ENCODE measurements at places on chromosomes 7 and 10.

GRCh38 chr7:30285536-30286284 lies 1.3 kb downstream of the ZNRF2 start:
- peak; percentile 98 for DNase-seq

- peak; percentile 54 for DNase-seq
Observed at GRCh38 chr7:12674861-12675260, 12.6 kb upstream of the ARL4A start.

- peak; percentile 0 for DNase-seq
Observed at GRCh38 chr7:13201628-13202027, 514.2 kb downstream of the ARL4A start.

DNA sequence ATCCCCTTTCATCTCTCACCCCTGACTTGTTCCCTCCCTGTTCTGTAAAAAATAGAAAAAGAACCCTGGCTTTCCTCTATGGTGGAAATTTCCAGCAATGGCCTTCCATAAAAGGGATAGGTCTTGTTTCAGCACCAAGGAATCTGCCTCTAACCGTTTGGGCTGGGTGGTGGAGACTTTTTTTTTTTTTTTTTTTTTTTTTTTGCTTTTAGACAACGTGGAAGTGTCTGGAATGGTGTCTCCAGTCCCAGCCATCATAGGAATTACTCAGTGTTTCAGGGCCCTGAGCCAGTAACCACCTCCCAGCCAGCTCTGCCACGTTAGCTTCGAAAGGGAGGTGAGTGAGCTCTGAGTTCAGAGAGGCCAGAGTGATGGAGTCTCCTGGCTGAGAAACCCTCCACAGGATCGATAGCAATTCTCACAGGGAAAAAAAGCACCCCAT lies 97.3 kb upstream of the COL1A2 start:
- DNase-seq, result no peak

DNA sequence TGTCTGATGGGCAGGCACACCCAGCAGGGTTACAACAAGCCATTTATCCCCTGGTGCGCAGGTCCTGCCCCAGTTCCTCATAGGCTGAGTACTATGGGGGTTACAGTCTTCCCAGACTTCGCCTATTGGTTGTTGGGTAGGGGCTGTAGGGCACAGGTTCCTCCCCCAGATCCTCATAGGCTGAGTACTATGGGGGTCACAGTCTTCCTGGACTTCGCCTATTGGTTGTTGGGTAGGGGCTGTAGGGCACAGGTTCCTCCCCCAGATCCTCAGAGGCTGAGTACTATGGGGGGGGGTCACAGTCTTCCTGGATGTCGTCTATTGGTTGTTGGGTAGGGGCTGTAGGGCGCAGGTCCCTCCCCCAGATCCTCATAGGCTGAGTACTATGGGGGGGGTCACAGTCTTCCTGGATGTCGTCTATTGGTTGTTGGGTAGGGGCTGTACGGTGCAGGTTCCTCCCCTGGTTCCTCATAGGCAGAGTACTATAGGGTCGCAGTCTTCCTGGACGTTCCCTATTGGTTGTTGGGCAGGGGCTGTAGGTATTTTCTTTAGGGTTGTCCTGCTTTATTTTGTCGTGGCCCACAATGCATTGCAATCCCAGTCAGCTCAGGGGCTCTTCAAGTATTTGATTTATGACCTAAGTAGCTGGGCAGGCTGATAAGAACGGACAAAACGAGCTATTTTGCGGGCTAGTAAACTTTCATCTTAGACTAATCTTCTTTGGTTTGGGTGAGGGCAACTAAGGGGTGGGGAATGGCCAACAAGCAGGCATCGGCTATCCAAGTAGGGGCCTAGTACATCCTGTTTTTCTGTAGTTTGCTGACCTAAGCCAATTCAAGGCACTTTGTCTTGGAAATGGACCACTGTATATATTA lies 3.4 kb downstream of the LRRC27 start:
- DNase-seq, result no peak

DNA sequence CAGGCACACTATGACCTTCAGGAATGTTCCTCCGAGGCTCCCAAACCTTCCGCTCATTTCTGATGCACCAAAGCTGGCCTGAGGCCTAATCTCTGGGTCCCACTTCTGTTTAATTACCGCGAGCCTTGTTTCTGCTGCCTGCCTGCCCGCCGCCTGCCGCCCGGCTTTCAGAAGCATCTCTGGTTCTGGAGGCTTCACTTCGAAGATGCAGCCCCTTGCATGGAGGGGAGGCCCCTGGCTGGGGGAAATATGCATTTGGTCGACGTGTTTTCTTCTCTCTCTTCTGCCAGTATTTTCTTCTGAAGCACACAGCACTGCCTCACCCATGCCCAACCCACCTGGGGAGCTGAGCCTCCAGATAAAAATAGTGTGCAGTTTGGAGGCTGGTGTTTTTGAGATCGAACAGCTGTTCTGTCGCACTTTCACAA lies 166.9 kb downstream of the PAXIP1 start:
- DNase-seq, result no peak

DNA sequence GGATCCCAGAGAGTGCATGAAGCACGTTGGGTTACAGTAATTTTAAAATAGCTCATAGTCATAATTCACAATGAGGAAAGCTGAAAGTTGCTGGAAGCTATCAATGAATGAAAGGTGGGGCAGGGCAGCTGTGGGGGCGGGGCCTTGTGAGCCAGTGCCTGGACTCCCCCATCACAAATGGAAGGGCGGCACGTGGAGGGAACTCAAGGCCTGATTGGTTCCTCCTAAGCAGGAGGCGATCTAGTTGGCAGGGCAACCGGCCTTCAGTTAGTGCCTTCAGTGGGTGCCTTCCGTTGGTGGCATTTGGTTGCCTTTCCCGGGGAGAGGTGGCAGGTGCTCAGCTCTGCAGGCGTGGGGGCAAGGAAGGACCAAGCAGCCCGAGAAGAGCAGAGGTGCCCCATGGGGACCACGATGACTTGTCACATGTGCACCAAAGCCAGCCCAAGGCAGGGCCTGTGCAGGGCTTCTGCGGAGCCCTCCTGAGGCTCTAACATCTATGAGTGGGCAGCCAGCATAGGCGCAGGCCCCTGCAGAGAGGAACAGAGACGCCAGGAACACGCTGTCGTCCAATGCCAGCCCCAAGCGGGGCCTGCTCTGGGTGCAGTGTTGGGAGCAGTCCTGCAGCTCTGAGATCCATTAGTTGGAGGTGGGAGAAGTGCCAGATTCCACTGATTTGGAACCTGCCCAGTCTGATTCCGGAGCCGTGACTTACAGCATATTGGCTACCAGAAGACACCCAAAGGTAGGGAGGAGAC lies 59.8 kb upstream of the PDSS1 start:
- no peak for DNase-seq

DNA sequence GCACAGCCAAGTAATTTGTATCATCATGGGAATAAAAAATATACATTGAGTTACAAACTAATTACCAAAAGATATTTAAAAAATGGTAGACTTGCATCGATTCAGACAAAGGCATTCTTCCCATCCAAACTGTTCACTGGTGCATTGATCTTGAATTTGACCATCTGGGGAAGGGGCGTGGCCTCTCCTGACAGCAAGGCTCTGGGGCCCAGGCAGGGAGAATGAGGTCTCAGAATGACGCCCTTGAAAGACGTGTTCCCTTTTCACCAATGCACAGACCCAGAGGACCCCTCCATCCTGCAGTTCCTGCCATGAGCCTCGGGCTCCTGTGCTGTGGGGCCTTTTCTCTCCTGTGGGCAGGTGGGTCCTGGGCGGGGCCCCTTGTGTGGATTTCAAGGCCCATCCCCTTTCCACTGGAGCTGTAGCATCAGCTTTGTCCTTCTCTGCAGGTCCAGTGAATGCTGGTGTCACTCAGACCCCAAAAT lies 91.1 kb upstream of the PRSS58 start:
- DNase-seq, result no peak

DNA sequence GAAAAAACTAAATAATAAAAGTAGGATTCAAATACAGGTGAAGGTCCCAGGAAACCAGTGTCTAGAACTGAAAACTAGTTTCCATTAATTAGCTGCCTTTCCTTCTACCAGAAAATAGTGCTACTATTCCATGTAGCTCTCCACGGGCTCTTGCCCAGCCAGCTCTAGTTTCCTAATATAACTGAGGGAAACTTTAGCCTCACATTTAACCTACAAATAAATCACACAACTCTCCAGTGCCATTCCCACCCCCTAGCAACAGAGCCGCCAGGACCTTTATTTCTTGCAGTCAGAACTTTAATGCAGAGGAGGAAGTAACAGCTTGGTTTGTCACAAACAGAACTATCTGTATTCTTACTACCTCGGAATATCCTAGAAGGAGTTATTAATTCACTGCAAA lies 10.3 kb downstream of the TOMM7 start:
- DNase-seq, result no peak

GRCh38 chr7:64666663-64667050 lies 724 bp downstream of the ZNF107 start:
- no peak for DNase-seq

- DNase-seq, result no peak
Observed at GRCh38 chr10:43299579-43299978, 32.7 kb upstream of the RASGEF1A start.

- DNase-seq, result no peak
Observed at GRCh38 chr10:6204341-6205191, 1.8 kb downstream of the PFKFB3 start.

DNA sequence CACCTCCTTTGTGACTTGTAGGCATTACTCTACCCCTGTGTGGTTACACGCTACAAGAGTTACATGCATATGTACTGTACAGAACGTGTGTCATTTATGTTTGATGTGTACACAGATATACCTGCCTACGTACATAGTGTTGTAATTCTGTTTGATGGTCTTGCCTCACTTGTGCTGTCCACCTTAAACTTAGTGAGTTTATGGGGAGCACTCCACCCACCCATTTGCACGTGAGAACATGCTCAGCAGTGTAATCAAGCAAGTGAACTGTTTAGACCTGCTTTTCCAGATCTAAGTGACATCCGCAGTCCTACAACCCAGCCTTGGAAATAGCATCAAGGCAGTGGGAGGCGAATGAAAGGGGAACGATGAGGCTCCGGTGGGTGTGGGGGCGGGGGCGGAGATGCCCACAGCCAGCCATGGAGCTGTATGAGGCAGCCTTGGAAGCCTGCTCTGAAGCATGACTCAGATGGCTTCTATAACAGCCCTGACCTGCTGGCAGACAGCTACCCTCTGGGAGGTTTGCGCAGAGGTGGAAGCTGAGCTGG lies 52.1 kb downstream of the SUFU start:
- DNase-seq, result peak; percentile 66

DNA sequence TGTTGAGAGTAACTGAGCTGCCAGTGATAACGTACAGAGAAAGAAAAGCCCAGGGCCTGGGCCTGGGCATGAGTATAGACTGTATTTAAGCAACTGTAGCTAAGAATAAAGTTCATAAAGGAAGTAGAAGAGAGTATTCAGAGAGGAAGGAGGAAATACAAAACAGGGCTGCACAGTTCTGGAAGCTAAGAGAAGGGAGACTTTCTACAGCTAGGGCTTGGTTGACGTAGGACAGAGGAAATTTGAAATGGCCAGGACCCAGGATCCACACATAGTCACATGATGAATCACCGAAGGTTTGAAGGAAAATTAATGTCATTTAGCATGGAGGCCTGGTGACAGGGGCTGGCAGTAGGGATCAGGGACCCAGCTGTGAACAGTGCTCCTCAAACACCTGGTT lies 66.7 kb downstream of the ARL4A start:
- no peak for DNase-seq

GRCh38 chr10:26025523-26025922 lies 91.5 kb downstream of the MYO3A start:
- DNase-seq, result no peak

DNA sequence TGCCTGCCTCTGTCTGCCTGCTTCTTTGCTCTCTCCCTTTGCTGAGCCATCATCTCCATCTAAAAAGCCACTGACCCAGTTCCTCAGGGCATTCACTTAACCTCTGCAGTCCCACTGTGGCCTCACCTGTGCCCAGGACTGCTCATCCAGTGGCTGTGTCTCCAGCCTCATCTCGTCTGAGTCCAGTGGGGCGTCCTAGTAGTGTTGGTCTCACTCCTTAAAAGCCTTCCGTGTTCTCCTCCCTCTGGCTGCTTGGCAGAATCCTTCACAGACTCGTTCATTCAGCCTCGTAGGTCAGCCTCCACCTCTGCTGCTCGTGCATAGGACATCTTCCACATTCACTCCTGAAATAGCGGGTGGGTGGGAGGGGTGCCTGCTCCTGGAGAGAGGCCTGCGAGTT lies 7.3 kb downstream of the RARRES2 start:
- DNase-seq, result no peak

DNA sequence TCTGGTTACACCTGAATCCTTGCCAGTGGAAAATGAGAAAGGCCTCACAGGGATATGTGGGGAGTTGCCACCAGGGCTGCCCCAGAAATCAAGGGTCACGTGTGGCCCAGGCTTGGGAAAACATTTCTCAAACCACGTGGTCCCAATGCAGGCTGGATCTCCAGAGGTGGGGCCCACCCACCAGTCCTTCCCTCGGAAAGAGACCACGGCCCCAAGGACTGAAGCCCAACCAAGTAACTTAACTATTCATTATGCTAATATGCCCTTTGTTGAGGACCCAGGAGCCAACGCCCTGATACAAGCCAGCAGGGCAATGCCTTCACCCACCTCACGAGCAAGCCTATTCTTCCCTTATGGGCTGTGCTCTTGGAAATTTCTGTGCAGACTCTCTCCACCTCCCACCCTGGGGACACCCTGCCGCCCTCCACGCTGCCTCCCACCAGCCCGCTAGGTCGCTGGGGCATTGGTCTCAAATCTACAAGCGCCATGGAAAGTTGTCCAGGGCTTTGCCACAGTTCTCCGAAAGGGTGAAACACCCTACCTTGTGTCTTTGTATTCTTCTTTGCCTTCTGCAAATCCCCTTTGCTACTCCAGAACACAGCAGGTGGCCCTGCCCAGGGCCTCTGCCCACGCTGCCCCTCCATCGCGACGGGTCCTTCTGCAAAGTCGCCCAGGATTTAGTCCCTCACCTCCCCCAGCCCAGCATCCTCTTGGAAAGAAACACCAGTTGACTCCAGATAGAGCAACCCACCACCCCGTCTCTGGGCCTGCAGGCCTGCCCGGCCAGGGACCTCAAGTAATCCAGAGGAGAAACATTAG lies 8.8 kb downstream of the TNS3 start:
- DNase-seq, result no peak

- no peak for DNase-seq
Observed at GRCh38 chr7:46485481-46486065, 564.5 kb upstream of the IGFBP3 start.

- DNase-seq, result peak; percentile 36
Observed at GRCh38 chr7:42843205-42843800, 68.6 kb downstream of the C7orf25 start.

- no peak for DNase-seq
Observed at GRCh38 chr10:46175831-46176230, 111.0 kb upstream of the ANTXRL start.

DNA sequence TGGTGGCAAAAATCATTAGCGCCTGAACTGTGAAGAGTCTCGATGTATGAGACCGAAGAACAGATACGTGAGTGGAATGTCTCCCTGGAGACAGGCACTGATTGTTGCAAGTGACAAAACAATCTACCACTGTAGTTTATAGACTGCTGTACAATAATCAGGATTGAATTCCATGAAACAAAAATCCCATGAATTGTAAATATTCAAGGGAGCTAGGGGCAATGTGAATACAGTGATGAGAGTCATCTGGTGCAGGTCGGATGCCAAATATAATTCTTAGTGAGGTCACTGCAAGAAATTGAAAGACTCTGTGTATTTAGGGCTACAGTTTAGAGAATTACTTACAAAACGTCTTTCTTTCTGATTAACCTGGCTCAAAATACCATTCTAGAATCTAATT lies 594.4 kb upstream of the VSTM2A start:
- no peak for DNase-seq

- no peak for DNase-seq
Observed at GRCh38 chr10:61016007-61016406, 72.0 kb upstream of the RHOBTB1 start.

- DNase-seq, result peak; percentile 36
Observed at GRCh38 chr10:63697956-63698786, 177.0 kb downstream of the REEP3 start.

All from Kasumi-1 (cell line).